ENCODE measurements at places on chromosomes 16 and 17.
A peak's percentile ranks its signal among the peaks of the same experiment; 100 is the strongest.

- no peak for DNase-seq
Observed at GRCh38 chr17:18921912-18922451, 30.0 kb upstream of the SLC5A10 start.

- no peak for DNase-seq
Observed at GRCh38 chr16:81837312-81837751, 58.2 kb downstream of the PLCG2 start.

DNA sequence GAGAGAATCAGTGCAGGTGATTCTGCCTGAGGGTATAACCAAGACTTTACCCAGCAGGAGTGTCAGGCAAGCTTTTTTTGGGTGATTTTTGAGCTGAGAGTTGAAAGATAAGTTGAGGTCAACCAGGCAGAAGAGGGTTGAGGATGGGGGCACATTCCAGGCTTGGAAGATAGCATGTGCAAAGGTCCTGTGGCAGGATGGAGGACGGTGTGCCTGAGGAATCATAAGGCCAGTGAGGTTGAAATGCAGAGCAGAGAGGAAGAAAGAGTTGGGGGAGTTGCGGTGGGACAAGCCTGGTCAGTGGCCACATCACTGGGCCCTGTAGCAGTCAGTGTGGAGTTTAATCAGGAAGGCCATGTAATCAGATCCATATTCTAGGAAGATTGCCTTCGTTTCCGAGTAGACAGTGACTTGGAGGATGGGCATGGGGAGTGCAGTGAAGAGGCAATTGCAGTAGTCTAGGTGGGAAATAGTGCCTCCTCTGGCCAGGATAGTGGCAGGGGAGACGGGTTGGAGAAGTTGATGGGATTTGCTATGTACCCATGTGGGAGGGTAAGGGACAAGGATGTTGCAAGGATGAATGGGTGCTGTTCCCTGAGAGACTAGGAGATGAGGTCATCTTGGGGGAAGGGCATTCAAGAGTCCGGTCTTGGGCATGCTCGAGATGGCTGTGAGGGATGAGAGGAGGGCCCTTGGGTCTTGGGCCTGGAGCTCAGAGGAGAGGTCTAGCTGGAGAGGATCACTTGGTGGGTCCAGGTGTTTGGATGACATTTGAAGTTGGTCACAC lies 3.9 kb downstream of the PLEKHG4 start:
- no peak for DNase-seq

GRCh38 chr16:56242740-56243139 lies 51.5 kb downstream of the GNAO1 start:
- DNase-seq = no peak

GRCh38 chr17:7114241-7114874 lies at the start of gene ASGR2:
ASGR2 (minus strand) TSS chr17:7114822; CDS start chr17:7114240, 582 bp downstream.
- no peak for DNase-seq

DNA sequence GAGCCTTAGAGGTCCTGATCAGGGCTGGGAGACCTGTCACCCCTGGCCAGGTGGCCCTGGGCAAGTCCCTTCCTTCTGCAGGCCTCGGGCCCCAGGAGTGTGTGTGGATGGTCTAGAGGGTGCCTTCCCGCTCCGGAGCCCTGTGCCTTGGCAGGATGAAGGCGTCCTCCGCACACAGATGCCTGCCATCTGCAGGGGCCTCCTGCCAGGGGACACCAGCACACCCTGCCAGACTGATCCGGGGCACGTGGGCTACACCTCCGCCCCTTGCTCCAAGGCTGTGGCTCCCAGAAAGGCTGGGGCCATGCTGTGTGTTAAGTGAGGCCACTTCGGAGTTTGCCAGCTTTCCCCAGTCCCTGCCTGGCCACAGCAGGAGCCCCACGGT lies 30.7 kb downstream of the NPTX1 start:
- peak; percentile 94 for DNase-seq

GRCh38 chr17:77906377-77906871 lies 52.1 kb upstream of the TNRC6C start:
- no peak for DNase-seq

- DNase-seq = no peak
Observed at GRCh38 chr16:50946606-50947005, 204.5 kb downstream of the SALL1 start.

- no peak for DNase-seq
Observed at GRCh38 chr17:61322325-61323002, 77.2 kb upstream of the TBX2 start.

- no peak for DNase-seq
Observed at GRCh38 chr17:75001915-75002843, 10.3 kb upstream of the MRPL58 start.

- no peak for DNase-seq
Observed at GRCh38 chr16:87464691-87465300, 28.0 kb downstream of the ZCCHC14 start.

- DNase-seq = no peak
Observed at GRCh38 chr17:78322858-78323455, 36.9 kb downstream of the SOCS3 start.

GRCh38 chr16:75260851-75261589 lies 9.6 kb upstream of the BCAR1 start:
- no peak for DNase-seq

GRCh38 chr17:66612993-66613392 lies 221.9 kb upstream of the CACNG5 start:
- no peak for DNase-seq

GRCh38 chr16:63655846-63656245 lies 1466.0 kb downstream of the CDH11 start:
- DNase-seq = no peak

GRCh38 chr17:27338536-27338985 lies 44.6 kb downstream of the WSB1 start:
- DNase-seq = no peak

- no peak for DNase-seq
Observed at GRCh38 chr16:11950388-11950787, 8.5 kb upstream of the NPIPB2 start.

DNA sequence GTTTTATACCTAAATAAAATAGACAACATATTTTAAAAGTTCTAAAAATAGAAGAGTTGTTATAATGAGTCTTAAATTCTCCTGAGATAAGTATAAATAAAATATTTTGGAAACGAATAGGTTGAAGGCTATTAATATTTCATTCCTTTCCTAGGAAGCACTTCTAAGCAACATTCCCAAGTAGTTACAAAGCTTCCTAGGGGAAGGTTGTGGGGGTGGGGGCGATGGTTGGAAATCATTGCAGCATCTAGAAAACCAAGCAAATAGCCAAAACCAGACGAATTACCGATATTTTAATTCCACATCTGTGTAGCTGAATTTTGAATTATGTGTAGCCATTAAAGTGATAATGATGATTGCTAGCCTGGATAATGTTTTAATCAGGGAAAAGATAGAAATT lies 26.9 kb downstream of the PTRH2 start:
- no peak for DNase-seq

DNA sequence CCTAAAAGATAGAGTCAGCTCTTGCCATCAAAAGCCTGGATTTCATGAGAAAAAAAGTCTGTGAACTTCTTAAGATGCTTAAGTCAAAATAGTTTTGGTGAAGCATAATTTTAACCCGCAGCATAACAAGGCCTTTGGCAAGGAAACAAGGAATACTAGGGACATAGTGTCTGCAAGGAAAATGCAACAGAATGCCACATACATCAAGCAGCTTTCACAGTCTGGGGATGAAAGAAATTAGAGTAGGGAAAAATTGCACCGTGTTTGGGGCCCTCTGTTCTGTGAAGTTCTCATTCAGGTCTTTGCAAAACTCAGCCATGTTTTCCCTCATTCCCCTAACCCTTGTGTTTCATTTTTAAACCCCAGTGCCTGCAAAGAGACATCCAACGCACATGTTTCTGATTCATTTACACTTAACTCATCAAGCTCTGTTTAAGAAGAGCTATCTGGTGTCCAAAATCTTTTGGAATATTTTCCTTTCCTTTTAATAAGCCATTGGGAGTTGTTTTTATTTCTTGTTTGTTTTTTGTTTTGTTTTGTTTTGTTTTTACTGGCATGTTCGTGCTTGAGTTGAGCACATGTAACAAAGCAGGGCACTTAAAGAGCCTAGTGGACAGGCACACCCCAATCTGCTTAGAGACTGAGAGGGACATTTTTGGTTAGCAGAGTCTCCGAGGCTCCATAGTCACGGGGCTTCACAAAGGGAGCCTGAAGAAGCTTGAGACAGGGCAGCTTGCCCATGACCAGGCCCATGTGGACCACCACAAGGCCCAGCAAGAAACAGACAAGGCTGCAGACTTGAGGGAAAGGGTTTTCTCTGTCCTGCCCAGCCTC lies 116.5 kb downstream of the ANKFN1 start:
- DNase-seq = no peak

DNA sequence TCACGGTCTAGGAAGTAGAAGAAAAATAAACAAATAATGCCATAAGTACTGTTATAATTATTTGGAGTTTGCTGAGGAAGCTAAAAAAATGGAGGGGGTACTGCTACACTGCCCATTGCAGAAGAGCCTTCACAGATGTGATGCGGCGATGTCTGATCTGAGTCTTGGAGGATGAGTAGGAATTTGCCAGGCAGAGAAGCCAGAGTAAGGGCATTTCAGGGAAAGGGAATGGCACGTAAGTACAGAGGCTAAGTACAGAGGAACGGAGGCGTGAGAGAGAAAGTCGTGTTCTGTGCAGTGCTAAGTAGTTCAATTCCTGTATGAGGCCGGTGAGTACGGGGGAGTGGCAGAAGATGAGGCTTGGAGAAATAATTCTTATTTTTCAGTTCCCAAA lies 741 bp upstream of the GRB2 start:
- DNase-seq = no peak

GRCh38 chr16:29290631-29291247 lies 115.8 kb downstream of the NPIPB11 start:
- no peak for DNase-seq

DNA sequence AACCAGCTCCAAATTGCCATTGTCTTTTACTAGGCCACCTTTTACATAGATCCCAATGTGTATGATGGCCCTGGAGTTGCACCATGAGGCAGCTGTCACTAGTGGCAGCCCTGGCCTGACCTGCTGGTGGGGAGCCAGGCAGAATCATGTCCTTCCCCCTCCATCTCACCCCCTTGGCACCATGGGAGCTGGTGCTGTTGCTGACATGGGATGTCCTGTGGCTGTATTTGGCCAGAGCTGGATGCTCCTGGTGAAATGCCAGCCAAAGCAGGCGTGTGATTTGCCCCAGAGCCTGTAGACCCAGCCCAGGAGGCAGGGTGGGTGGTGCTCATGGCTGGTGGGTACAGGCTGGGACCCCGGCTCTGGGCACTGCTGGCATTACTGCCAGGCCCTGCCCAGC lies 18.6 kb downstream of the SLC12A3 start:
- DNase-seq = no peak

GRCh38 chr16:31273676-31274075 lies 13.9 kb downstream of the ITGAM start:
- DNase-seq = peak; percentile 41

DNA sequence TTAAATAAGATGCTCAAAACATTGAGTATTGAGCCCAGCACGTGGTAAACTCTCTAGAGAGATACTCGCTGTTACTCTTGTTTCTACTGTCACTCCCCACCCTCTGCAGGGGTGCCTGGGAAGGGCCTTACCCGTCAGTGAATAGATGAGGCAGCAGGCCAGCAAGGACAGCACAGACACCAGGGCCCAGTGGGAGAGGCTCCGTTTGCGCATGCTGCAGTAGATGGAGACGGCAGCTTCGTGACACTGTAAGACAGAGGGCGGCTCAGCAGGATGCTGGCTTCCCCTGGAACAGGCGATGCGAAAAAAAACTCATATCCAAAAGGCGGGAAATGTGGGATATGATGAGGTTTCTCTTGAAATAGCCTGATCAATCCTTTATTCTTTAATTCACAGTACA lies 20.0 kb downstream of the SLC38A8 start:
- DNase-seq = no peak

- DNase-seq = no peak
Observed at GRCh38 chr17:39360537-39360936, 40.9 kb downstream of the FBXL20 start.

- no peak for DNase-seq
Observed at GRCh38 chr17:70292366-70292765, 123.0 kb downstream of the KCNJ2 start.

DNA sequence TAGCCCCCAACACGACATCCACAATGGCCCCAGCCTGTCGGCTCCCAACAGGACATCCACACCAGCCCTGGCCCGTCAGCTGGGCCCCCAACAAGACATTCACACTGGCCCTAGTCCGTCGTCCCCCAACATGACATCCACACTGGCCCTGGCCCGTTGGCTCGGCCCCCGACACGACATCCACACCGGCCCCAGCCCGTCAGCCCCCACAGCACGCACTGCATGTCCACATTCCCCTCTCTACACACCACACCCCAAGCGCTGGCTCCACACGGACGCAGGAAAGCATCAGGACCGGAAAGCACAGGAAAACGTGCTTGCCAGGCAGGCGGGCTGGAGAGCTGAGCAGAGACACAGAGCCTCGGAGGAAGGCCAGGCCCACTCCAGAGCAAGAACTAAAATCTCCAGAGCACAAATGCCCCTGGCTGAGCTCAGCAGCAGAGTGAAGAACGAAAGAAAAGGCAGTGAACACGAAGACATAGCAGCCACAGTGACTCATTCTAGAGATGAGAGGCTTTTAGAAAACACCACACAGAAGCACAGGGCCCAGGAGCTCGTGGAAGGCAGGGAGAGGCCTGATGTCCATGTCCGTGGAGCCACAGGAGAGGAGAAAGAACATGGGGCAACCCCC lies 50.6 kb downstream of the LMF1 start:
- DNase-seq = no peak

GRCh38 chr17:74123350-74123749 lies 80.1 kb upstream of the RPL38 start:
- no peak for DNase-seq

DNA sequence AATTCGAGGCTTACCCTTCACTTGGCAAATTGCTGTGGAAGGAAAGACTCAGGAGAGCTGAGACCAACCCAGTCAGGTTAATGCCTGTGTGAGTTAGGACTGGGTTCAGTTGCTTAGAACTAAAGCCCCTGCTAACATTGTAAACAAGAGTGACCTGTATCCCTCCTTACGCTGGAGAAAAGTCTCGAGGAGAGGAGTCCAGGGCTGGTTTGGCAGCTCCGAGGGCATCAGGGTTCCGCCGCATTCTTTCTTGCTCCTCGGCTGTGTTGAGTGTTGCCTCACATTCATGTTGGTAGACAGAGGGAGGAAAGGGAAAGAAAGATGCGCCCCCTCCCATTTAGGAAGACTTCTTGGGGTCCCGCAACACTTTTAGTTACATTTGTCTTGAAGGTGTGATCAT lies 18.5 kb downstream of the VPS35L start:
- no peak for DNase-seq

- DNase-seq = peak; percentile 60
Observed at GRCh38 chr17:49516180-49516579, 21.1 kb downstream of the NGFR start.

Measured in NCI-H1694 treated with DMSO at 0.1 percent for 48 hours (cell line).